ENCODE measurements at places on chromosomes 6 and 20.

GRCh38 chr6:5481033-5481432, 219.7 kb downstream of the FARS2 start:
- DNase-seq = no peak

- no peak for DNase-seq
Observed at GRCh38 chr6:162821102-162821501, 93.3 kb downstream of the PACRG start.

- no peak for DNase-seq
Observed at GRCh38 chr6:37630281-37630799, 67.3 kb downstream of the MDGA1 start.

GRCh38 chr6:55654445-55654844, 75.5 kb upstream of the HMGCLL1 start:
- DNase-seq = no peak

DNA sequence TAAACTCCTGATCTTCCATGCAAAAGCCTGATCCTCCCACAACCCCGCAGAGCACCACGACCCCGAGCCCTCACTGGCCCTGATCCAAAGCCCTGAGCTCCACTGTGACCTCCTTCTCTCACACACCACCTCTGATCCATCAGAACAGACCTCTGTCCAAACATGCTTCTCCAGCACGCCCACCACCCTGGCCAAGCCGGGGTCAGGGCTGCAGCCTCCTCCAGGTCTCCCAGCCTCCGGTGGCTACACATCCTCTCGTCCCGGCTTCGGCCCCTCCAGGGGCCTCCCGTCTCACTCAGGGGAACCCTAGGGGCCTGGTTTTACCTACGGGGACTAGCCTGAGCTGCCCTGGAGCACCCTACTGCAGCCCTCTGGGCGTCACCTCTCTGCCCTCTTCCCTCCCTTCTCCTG, 49.1 kb downstream of the FOXF2 start:
- DNase-seq = no peak

DNA sequence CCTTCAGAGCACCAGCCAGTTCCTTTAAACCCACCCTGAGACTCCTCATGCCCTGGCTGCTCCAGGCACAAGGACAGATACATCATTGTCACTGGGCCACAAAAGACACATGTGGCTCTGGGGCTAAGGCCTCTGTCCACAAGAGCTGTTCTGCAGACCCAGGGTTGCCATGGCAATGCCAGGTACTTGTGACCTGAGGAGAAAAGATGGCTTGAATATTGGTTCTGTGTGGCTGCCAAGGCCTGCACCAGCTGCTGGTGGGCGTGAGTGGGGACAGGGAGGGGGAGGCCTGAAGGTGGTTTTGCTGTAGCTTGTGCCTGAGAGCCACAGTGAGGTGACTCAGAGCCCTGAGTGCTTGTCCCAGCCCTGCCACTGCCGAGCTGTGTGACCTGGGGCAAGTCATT, 31.8 kb downstream of the SAYSD1 start:
- DNase-seq = no peak

DNA sequence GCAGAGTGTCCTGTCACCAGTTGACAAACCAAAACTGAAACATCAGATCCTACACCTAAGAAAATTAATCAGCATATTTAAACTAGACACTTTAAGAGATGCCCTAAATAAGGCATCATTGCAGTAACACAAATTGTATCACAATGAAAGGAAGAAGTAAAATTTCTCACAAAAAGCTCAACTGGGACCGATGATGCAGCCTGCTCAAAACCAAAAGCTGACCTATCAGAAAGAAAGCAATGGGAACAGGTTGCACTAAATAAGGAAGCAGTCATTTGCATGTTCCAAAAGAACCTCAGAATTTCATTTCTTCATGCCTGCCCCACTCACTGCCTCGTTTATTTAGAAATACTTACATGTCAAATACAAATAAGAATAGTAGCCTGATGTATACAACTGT, 12.1 kb downstream of the HIVEP2 start:
- DNase-seq = no peak

DNA sequence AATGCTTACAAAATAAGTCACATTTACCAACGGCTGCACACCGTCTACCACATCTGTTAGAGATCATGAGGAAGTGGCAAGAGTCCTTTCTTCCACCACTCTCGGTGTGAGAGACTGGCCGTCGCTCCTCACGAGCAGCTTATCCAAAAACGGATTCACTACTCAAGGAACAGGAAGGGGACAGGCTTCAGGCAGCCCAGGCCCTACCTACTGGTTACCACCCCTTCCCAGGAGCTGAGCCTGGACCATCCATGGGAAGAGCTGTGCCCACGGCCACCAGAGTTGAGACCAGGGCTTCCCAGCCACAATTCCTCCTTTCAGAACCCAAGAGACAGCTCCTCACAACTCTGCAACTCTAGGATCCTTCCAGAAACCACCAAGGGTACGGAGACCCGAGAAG, 37.0 kb downstream of the FOXF2 start:
- DNase-seq = no peak

DNA sequence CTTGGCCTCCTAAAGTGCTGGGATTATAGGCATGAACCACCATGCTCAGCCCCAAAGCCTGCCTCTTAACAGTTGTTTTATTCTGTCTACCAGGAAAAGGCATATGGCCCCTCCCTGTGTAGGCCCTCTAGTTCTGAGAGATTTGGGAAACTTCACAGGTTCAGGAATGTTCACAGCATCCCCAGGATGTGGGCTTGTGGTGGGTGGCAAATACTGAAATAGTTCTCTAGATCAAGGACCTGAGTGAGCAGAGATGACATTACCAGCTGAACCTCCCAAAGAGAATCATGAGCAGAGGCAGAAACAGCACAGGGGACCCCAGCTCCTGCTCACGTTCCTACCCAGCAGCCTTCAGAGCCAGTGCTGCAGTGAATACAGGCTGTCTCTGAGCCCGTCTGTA, 99.6 kb downstream of the SSR1 start:
- no peak for DNase-seq

GRCh38 chr6:29941916-29942274, 437 bp upstream of the HLA-A start:
- DNase-seq = no peak

DNA sequence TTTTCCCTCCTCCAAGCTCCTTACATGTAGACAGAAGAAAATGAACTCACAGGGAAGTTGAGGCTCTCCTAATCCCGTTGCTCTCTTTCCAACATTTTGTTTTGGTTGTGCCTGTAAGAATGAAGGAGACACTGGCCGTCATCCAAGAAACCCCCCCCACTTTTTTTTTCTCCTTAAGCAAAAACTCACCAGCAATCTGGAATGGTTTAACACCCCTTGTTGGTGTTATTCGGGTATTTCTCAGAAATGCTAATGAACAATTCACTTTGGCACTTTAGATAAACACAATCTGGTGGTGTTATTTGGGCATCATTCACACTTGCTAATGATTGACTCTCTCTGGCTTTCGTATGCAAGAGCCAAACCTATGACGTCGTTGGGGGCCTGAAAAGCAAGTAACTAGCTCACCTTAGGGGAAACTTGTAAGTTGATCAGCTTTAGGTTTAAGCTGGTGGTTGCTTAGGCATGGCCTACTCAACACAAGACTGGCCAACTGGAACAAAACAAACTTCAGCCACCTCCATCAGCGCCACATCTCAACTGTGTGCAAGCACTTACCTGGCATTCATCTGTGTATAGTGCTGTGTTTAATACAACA, 24.3 kb upstream of the OLIG3 start:
- no peak for DNase-seq

DNA sequence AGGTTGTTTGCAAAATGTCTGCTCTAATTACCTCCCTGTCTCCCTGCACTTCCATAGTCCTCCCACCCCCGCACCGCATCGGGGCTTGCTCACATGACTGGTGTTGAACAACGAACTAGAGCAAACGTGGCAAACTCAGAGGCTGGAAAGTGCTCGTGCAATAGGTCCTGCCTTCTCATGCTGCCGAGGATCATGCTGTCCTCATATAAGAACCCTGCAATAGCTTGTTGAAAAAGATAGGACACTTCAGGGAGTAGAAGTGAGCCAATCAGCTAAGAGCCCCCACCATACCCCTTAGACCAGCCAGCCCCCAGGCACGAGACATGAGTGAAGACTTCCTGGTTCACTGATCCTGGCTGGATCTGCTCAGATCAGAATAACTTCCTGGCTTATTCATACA, 219.2 kb downstream of the C6orf118 start:
- DNase-seq = no peak

DNA sequence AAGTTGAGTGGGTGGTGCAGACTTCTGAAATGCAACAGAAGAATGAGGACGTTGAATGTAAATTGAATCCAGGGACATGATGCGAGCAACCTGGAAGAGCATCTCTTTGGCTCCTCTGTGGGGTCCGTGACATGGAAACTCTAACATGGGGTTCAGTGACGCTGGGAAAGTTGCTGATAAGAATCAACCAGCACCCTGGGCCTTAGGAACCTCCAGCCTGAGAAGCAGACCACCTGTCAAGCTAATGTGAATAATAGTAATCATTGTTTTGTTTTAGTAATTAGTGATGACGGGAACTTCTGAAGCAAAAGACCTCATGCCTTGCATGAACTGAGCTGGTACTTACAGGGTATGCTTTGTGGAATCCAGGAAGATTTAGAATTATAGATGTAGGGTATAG, 25.2 kb upstream of the DOK5 start:
- DNase-seq = no peak

DNA sequence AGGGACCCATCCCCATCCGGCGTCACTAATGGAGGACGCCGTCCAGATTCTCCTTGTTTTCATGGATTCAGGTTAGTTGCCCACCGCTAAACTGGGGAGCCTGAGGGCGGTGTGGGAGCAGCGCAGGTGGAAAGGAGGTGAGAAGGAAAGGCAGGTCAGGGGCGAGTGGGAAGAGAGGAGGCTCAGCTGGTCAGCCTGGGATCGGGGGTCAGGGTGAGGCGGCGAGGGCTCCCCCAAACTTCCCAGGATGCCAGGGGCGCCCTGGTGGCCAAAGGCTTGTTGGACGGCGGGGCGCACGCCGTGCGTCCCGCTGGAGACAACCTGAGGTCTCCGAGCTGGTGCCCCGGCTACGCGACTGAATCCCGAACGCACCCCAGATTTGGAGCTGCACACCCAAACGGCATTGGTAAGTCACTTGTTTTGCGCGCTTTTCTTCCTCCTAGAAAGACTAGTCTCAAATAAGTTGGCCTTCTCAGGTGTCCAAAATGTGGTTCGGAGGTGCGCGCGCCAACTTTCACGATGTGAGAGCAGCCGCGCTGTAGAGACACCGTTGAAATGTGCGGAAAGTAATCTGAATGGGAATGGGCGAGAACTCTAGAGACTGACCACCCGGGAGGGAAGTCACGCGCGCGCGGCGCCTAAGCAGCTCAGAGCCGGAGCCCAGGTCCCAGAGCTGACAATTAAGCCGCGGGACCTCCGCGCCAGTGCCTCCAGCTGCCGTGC, 9.7 kb downstream of the GNAS-AS1 start:
- no peak for DNase-seq

GRCh38 chr20:258269-258858, 840 bp downstream of the DEFB132 start:
- no peak for DNase-seq

- DNase-seq = no peak
Observed at GRCh38 chr6:158559338-158559894, 475 bp upstream of the TMEM181 start.

GRCh38 chr6:148935705-148936435, 189.0 kb downstream of the UST start:
- DNase-seq = no peak

DNA sequence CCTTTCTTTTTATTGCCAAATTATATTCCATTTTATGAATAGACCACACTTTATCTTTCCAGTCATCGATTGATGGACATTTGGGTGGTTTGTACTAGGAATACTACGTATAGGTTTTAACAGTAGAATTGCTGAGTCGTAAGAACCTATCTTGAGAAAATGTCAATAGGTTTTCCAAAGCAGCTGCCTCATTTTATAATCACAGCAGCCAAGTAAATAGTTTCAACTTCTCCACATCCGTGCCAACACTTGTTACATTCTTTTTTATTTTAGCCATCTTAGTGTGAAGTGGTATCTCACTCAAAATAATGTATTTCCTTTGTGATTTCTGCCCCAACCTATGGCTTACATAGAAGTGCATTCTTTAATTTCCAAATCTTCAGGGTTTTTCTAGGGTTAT, 479.2 kb downstream of the CDH26 start:
- no peak for DNase-seq

DNA sequence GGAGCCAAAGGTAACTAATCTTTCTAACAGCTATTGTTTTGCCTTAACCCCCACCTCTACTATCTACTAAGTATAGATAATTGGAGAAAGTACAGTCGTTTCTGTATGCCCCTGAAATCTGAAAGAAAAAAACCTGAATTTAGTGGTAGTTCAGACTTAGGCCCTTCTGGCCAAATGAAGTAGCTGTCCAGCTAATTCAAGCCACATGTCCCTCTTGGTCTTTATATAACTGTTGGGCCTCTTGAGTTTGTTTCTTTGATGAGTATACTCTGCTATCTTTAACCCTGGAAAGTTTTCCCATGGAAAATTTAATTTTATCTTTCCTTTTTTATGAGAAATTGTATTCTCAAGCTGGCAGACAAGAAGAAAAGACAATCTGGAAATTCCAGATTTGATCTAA, 73.0 kb upstream of the FAM8A1 start:
- DNase-seq = no peak

DNA sequence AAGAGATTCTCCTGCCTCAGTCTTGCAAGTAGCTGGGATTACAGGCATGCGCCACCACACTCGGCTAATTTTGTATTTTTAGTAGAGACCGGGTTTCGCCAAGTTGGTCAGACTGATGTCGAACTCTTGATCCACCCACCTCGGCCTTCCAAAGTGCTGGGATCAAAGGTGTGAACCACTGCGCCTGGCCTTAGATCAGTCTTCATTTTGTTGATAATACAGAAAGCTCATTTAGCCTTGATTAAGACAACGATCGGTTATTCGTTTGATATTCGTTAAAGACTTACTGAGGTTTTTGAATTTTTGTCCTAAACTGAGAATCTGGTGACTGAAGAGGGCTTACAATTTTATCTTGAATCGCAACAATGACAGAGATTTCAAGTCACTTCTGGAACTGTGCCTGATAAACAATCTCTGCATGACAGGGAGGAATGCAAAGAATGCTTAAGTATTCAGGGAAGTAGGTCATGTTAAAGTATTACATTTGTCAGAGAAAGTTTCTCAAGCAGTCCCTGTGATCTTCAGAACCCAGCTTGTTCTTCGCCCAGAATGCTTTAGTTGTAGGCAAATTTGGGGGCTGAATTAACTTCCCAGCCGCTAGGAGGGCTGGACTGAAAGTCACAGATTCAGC, 14.8 kb downstream of the AKAP12 start:
- no peak for DNase-seq

DNA sequence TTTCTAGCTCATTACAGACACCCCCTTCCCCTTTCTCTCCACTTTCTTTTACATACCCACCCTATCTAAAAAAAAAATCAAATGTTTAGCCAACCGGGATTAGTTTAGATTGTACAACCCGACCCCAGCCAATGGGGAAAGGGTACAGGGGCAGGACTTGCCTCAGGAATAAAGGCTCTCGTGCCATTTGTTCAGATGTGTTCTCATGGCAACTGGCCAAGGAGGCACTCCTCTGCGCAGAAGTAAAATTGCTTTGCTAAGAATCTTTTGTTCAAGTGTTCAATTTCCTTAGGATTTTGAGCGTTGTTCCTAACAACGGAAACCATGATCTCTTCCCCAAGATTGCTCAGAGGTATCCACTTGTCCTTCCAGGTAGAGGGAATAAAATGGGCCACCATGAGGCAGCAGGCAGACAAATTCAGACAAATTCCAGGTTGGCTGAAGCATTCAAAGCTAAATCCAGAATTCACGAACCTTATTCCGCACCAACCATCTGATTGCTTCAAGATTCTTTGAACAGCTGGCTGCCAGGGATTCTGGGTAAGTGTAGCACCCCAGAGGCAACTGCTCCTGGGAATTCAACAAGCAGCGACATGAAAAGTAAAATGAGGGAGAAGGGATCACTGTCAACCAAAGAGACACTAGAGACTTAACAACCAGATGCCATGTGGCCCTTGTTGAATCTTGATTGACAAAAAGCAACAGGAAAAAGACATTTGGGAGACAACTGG, 431.8 kb downstream of the PREX1 start:
- DNase-seq = no peak
